SK-N-SH treated with all-trans-retinoic acid at 6 μM for 48 hours (cell line): ENCODE measurements at places on chromosomes 4 and X.

DNA sequence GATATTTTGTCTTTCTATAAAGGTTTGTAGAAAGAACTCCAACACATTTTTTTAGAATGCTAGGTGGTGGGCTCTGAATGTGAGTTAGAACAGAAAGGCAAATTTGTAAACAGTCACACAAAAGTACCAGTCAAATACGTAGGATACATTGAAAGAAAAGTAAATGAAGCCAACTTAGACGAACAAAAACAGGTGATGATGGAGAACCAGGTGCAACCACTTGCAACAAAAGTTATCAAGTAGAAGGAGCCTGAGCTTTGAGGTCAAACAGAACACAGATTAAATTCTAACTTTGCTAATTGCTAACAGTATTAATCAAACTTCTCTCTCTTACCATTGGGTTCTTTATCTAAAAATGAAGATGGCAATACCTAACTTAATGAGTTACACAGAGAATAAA lies 62.7 kb upstream of the DAPP1 start:
- no peak for ATAC-seq

- no peak for ATAC-seq
Observed at GRCh38 chr4:147349193-147349592, 131.7 kb upstream of the EDNRA start.

GRCh38 chrX:71102292-71102691 lies 4.2 kb downstream of the CXorf65 start:
- no peak for ATAC-seq

GRCh38 chrX:40933706-40934425 lies 151.4 kb upstream of the USP9X start:
- peak; percentile 83 for ATAC-seq

DNA sequence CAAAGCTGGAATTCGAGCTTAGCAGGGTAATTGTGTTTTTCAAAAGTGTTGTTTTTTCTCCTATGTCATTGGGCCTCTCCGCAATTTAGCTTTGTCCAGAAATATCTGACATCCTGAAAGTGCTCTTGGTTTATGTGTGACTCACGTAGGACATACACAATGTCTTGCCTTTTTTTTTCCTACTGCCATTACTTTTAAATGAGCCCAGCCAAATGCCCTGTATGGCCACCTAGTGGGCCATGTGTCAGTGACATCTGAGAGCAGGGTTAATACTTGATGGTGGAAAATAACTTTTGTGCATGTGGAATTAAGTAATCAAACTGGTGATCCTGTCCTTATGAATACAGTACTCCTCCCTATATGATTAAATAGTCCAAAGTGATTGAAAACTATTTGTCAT lies 1411.1 kb upstream of the TENM3 start:
- no peak for ATAC-seq
